ENCODE measurements at places on chromosomes 7 and 10.

DNA sequence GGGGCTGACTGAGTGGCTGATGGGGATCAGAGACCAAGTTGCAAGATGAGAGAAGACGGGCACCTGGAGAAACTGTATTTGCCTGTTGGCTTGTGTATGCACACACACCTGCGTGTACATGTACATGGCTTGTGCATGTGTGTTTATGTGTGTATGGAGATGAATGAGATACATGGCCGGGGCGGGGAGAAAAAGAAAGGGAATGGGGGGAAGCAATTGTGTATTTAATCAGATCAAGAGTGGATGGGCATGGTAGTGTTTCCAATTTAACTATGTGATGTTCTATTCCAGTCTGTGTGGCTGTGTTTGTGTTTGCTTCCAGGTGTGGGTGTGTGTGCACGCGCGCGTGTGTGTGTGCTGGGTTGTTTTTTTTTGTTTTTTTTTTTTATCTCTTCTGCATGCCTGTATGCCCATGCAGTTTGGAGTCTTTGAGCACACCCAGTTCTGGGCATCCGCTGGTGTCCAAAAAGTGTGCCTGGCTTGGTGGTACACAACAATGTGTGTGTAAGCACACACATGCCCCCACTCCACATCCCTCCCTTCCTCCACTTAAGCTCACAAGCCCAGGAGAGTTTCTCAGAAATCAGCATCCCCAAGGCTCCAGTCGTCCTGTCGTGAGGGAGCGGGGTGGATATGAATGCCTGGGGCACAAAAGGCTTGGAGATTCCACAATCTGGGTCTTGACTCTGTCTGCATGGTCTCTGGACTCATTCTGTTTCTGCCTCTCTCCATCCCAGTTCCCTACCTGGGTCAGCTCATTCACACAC is 2.5 kb upstream of the VGF start:
- no peak for DNase-seq

GRCh38 chr7:21544715-21545114 is 1.9 kb downstream of the DNAH11 start:
- DNase-seq, result no peak

DNA sequence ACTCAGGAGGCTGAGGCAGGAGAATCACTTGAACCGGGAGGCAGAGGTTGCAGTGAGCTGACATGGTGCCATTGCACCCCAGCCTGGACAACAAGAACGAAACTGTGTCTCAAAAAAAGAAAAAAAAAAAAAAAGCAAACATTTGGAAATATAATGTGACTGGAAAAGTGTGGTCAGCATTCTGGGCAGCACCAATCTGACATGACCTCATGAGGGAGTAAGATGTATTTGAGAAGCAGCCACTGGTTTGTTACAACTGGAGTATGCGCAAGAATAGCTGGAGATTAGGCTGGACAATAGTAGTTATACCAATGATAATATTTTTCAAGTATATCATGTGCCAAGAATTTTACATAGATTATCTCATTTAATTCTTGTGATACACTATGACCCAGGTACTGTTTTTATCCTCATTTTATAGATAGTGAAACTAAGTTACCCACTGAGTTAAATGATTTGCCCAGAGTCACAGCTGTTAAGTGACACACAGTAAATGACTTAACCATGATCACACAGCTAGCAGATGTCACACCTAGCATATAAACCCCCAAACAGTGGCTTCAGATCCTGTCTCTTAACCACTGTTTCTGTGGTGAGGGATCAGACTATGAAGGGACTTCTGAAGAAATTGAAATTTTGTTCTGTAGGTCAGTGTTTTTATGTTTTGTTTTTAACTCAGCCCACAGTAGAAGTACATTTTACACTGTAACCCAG is 11.1 kb downstream of the MCU start:
- DNase-seq, result peak; percentile 67

GRCh38 chr7:114150689-114151088 is 231.9 kb upstream of the PPP1R3A start:
- DNase-seq, result no peak

DNA sequence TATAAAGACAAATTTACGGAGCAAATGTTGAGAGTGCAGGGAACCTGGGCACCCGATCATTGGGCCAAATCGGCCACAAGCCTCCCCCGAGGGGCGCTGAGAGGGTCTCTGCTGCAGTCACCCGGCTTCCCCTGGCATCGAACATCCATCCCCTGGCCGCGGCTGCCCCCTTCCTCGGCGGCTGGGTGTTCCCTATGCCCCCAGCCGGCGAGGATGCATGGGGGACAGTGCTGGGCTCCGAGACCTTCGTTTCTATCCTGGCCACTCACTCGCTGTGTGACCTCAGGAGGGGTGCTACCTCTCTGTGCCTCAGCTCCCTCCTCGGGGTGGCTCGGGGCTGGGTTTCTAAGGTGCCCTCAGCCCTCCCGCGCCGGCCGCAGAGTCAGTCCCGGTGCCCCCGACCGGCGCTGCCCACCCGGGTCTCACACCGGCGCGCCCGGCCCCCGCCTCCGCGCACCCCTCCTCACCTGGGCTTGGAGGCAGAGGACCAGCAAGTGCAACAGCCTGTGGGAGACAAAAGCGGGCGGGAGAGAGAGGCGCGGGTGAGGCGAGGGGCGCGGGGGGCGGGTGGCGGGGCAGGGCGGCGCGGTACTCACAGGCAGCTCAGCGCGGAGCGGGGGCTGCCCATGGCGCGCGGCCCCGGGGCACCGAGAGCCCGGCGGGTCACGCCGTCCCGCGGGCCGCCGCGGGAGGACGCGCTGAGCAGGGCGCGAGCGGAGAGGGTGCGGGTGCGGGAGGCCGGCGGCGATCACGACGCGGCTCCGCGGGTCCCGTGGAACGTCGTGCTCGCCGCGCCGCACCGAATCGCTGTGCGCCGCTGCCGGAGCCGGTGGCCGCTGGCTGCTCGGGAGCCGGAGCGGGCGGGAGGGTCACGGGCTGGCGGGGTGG is at the start of gene FGF8:
Gene FGF8, minus strand, starts transcription at position 842 of the 888 bp plus-strand sequence. Its CDS starts 214 bp downstream, at position 628.
- DNase-seq, result no peak

- peak; percentile 41 for DNase-seq
These were observed 21.4 kb upstream of the SCIN start for GRCh38 chr7:12549106-12549505.

GRCh38 chr7:96707901-96708774 is 1.5 kb downstream of the SEM1 start:
- DNase-seq, result no peak

DNA sequence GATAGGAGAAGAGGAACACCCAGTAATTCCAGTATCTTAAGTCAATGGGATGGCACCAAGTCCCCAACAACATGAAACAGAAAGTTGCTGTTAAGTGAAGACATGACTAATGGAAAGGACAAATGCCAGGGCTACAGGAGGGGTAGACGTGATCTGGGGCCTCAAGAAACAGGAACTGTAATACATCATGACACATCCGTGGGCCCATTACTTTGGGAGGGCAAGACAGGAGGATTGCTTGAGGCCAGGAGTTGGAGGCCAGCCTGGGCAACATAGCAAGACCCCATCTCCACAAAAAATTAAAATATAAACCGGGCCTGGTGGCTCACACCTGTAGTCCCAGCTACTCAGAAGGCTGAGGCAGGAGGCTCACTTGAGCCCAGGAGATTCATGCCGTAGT is 408.6 kb upstream of the PRKCQ start:
- no peak for DNase-seq

DNA sequence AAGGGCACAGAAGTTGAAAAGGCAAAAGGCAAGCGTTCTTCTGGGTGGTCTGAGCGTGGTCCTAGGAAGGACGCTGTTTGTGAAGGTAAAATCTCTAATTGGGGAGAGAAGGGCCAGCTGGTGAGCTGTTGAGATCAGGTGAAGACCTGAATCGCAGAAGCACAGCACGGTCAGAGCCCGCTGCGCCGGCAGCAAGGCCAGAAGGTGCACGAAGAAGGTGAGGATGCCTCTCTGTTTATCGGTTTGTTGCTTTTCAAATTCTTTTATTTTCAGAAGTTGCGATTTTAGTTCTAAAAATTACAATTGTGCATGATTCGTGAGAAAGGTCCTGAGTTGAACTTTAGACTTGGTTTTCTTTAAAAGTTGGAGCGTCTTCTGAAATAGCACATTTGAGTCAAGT is 247.8 kb upstream of the FOXK1 start:
- DNase-seq, result no peak

DNA sequence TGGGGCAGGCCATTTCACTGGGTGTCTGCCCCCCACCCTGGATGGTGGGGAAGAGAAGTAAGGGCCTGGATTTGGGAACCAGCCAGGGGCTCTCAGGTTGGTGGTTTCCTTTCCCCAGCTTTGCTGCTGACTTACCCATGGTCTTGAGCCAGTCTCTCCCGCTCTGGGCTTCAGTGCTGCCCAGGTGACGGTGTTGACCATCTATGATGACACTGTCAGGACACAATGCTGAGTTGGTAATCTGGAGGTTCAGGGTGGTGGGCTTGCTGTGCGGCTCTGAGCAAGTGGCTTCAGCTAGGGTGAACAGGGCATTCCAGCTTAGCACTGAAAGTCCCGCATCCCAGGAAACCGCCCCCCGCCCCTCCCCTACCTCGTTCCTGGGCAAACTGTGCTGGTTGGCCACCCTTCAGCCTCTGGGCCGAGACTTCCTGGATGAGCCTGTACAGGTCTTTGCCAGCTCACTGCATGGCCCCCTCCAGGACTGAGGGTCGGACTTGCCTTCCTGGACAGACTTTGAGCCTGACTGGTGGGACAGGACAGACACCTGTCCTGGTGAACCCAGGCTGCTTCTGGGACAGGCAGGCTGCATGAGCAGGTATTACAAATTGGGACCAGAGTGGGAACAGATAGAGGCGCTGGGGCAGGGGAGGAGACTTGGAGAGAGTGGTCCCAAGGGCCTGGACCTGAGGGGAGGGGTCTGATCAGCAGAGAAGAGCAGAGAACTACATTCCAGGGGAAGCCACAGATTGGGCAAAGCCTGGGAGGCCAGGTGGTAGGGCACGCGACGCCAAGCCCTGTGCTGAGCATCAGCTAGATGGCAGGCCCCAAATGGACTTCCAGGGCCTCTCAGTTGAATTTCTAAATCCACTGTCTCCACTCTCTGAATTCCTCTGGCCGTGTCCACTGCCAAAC is 19.9 kb upstream of the ZMIZ1 start:
- no peak for DNase-seq

DNA sequence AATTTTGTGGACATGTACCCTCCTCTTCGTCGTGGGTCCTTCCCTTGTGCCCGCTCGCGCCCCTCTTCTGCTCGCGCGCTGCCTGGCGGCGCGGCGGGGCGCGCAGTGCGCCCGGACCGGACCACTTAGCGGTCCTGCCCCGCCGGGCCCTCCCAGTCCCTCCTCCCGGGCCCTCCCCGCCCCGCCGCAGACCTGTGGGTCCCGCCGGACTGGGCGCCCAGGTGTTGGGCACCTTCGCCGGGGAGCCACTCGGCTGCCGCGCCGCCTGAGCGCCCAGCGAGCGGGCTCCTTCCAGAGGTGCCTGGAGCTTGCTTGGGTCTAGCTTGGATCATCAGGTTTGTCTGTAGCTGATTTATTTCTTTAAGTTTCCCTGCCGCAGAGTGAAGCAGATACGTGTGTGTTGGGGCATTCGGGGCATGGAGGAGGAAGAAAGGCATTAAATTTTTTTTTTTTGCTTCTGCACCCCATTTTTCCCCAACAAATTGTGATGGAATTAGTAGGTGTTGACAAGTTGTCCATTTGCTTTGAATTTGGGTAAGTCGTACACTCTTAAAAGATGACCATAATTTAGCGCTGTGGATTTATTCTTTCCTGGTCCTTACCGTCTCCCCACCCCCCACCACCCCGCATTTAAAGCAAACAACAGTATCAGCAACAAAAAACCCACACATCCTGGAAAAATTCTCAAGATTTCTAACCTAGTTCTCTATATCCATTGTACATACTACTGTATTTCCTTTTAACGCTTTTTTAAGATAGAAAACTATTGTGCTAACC is 905 bp downstream of the C1GALT1 start:
- DNase-seq, result no peak

- DNase-seq, result no peak
These were observed 12.3 kb upstream of the ASCC1 start for GRCh38 chr10:72228318-72228751.

DNA sequence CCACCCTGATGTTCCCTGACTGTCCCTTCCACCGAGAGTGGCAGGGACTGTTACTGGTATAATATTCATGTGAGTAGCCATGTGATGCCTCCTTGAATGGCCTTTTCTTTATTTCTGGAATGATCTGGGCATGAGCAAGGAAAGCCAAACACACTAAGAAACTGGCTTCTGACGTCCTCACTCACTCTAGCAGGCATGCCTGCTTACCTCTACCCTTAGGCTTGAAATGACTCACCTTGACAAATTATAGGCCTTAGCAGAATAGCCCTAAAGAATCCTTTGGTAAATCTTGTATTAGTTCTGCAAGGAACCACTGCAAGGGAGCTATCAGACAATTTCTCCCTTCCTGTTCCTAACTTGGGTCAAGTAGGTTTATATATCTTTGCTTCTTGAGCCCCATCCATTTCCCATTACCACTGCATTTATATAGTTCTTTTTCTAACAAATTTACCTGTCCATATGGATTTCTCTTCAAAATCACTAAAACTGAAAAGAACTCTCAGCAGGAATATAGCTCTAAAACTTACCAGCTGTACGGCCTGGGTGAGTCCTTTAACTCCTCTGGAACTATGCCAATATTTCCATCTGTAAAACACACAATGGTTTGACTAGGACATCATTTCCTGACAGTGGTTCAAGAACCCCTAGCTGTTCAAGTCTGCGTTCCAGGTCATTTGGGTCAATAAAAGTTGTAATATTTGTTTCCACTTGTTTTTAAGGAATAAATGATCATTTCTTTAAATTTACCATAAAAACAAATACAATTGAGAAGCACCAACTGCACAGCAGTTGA is 13.0 kb upstream of the NDUFA5 start:
- DNase-seq, result no peak

DNA sequence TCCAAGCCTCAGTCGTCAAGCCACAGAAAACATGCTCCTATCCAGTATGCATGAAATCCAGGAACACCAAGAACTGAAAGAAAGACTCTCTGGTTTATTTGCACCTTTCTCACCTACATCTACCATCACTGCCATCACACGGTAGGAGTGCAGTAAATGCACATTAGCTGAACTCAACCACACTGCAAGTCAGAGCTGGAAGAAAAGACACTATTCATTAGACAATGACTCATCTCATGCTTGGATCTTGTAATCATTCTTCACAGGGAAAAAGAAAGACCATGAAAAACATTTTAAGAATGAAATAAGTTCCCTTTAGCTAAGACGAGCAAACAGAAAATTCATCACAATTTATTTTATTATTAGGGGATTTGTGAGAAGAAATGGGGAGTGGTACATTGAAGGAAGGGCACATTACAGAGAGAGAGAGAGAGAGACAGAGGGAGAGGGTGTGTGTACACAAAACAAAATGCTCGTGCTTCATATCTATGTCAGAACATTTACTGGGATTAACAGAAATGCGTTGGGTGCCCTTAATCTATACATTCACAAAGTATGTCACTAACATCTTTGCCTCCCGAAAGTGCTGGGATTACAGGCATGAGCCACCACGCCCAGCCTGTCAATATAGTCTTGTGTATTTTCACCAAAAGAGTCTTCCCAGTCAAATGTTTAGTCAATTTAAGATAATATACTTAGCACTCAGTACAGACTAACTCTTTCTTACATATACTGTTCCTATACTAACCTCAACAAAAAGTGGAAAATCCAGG is 324.9 kb downstream of the PARD3 start:
- DNase-seq, result peak; percentile 64
